Stimulated activated CD4-positive, alpha-beta T cell treated with anti-CD3 and anti-CD28 coated beads, Interleukin-1b, Interleukin-23, amount 100 ng/mL, for 4 hours (primary cell): ENCODE measurements at places on chromosomes 1 and 21.

GRCh38 chr1:7279769-7280168 lies 491.3 kb upstream of the VAMP3 start:
- DNase-seq = no peak

GRCh38 chr1:113861641-113862040 lies 9.9 kb downstream of the PTPN22 start:
- DNase-seq = no peak

GRCh38 chr1:66022904-66023620 lies 230.4 kb downstream of the PDE4B start:
- no peak for DNase-seq

DNA sequence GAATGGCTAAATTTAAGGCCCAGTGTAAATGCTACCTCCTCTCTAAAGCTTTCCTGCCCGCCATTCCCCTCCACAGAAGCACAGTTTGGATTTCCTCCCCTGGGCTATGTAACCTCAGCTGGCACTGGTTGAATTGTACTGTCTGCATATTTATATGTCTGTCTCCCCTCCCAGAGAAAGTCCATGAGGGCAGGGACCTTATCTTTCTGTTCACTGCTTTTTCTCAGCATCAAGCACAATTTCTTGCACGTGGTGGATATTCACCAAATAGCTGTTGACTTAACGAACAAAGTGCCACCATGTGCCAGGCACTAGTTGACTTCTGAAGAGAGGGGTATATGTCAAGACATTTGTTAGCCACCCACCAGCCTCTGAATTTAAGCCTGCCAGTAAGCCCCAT lies 9.5 kb upstream of the PDIK1L start:
- no peak for DNase-seq

- no peak for DNase-seq
Observed at GRCh38 chr1:220979371-220979770, 100.1 kb downstream of the HLX start.

DNA sequence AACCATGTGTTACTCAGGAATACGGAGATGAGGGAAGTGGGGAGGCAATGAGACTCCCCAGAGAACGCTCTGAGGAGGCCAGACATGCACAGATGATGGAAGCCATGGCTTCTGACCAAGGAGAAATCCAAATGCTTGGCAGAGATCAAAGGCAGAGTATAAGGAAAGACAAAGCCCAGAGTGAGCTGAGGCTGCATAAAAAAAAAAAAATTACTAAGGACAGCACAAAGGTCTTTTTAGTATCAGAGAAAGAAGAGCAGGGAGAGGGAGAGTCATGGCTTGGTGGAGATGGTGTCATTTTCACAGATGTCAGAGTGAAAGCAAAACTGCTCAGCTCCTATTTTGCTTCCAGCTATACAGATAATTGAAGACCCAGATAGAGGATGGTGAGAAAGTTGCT lies 8.1 kb upstream of the NCF2 start:
- DNase-seq = no peak

GRCh38 chr1:231153726-231154125 lies 8.1 kb upstream of the TRIM67 start:
- no peak for DNase-seq

GRCh38 chr1:229098361-229098760 lies 172.6 kb upstream of the RAB4A start:
- DNase-seq = no peak
